HTR-8/SVneo (cell line): ENCODE measurements at places on chromosomes 3 and 15.

GRCh38 chr3:144585953-144586352, 614.3 kb downstream of the DIPK2A start:
- DNase-seq, result no peak

DNA sequence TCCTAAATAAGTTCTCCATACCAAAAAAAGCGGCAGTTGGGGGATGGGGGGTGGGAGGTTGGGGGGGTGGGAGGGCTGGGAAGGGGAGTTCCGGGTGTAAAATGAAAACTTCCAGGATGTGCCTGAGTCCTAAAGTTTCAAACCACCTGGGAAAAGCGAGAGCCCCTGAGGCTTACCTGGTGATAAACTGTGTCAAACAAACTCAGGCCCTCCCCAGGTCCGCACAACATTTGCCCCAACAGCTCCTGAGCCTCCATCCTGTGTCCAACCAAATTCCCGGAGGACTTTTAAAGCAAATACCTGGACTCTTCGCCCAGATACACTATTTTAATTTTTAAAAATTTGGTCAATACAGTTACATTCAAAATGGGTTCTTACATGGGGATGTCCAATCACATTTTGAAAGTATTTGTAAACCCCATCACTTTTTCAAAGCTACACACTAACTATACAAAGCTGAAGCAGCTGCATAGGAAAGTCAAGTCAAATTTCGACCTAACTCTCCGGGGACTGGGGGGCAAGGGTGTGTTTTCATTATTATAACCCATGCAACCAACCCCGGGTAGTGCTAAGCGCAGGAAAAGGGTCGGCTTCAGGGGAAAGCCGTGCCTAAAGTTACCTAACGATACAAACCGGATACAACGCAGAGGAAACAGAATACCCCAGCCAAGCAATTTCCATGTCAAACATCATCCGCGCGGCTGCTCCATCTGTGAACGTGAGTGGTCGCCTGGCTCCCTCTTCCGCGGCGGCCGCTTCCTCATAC, 685 bp upstream of the FOXB1 start:
- no peak for DNase-seq

DNA sequence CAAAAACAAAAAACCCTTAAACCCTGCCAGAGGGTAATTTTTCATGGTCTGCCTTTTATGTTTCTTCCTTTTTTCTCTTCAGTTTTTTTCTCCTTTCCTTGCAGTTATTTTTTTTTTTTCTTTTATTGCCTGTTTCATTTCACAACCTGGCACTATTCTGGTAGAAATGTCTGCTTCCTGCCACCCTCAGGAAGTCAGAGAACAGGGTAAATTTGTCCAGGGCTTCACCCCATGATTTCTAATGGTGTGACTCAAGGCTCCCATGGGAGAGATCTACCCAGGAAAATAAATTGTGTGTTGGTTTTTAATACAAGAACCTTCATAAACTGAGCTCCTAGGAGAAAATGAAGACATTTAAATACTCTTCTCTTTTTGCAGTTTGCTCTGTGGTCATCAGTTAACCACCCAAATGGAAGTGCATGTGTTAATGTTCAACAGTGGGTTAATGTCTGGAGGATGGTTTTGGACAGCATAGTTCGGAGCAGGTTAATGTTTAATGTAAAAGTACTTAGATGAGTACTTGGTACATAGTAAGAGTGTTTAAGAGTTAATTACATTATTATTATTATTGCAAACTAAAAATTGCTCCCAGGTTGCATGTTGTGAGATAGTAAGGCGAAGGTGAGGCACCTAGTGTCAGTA, 45.9 kb downstream of the CGNL1 start:
- no peak for DNase-seq

GRCh38 chr3:50154840-50155490, at the start of gene SEMA3F:
Gene SEMA3F, plus strand, starts transcription at chr3:50155324. Its CDS starts 4,299 bp downstream, at chr3:50159623.
- DNase-seq, result peak; percentile 71

DNA sequence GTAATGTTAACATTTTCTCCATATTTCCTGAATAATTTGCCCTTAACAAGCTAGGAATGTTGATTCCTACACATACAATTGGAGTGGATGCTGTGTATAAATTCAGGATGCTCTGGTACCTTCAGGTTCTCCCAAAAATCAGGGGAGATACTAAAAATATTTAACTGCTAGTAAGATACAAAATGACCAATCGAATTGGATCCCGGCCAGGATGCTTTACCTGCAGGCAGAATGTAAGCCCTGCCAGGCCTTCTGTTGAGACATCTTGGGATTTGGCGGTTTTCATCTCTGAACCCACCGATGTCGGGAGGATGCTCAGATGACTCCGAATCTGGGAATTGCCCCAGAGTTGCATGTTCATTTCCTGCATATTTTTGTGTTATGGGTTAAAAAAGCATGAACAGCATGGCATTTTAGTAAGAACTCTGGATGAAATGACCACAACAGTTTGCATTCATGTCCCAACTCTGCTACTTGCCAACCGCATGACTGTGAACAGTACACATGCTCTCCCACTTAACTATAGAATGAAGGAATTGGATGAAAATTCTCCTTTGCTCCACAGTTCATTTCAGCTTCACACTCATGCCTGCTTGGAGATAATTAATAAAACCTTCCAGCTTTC, 241.4 kb upstream of the TBL1XR1 start:
- DNase-seq, result no peak

DNA sequence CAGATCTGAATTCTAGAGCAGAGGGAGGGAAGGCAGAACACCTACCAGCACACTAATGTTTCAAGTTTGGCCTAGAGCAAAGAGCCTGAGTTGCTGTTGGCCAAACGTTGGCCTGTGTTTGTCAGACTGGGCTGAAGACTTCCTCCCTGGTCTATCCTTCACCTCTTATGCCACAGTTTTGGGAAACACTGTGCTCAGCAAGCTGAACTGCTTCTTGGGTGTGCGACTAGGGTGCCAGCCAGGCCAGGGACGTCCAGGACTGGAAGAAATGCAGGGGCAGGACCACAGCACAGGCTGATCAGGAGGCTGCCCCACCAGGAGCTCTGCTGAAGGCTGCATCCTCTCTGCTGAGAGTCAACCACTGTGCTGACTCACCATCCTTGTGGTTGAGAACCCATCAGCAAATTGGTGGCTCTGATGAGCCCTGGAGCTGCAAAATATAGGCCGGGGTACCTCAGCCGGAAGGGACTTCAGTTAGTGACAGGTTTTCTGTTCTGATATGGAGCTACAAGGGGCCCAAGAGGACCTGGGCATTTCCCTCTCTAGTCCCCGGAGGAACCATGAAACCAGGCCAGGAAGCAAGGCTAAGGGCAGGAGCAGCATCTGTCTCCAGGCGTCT, 131.6 kb upstream of the RASGRP1 start:
- DNase-seq, result no peak

DNA sequence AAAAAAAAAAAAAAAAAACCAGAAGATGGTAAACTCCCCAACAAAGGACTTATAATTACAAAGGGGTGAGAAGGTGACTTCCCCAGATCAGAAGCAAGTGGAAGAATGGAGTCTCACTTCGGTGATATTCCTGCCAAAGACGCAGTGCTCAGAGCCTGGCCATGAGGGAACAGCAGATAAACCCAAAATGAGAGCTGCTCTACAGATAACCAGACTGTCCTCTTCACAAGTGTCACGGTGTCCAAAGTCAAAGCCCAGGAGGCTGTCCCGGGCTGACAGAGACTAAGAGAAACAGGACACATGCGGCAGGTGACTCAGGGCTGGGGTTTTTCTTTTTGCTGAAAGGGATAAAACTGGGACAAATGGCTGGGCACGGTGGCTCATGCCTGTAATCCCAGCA, 48.8 kb downstream of the HMCES start:
- no peak for DNase-seq
